ENCODE measurements at places on chromosomes 16 and 17.
A peak's percentile ranks its signal among the peaks of the same experiment; 100 is the strongest.

- no peak for DNase-seq
Observed at GRCh38 chr17:73493956-73494926, 150.0 kb downstream of the SDK2 start.

- no peak for DNase-seq
Observed at GRCh38 chr16:30430428-30430970, 669 bp upstream of the DCTPP1 start.

- DNase-seq, result no peak
Observed at GRCh38 chr17:31126318-31126717, 31.5 kb downstream of the NF1 start.

DNA sequence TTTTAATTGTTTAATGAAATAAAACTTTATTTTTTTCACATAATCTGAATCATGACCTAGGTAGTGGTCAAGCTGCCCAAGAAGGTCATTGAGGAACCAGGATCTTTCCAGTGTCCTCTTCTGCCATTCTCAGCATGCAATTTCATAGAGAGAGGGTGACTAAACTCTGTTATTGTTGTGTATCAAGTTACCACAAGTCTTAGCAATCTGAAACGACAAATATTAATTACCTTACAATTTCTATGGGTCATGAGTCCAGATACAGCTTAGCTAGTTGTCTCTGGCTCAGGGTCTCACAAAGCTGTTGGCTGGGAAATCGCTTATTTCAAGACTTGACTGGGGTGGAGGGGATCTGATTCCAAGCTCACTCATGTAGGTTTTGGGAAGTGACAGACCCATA, 37.6 kb downstream of the FTO start:
- no peak for DNase-seq

DNA sequence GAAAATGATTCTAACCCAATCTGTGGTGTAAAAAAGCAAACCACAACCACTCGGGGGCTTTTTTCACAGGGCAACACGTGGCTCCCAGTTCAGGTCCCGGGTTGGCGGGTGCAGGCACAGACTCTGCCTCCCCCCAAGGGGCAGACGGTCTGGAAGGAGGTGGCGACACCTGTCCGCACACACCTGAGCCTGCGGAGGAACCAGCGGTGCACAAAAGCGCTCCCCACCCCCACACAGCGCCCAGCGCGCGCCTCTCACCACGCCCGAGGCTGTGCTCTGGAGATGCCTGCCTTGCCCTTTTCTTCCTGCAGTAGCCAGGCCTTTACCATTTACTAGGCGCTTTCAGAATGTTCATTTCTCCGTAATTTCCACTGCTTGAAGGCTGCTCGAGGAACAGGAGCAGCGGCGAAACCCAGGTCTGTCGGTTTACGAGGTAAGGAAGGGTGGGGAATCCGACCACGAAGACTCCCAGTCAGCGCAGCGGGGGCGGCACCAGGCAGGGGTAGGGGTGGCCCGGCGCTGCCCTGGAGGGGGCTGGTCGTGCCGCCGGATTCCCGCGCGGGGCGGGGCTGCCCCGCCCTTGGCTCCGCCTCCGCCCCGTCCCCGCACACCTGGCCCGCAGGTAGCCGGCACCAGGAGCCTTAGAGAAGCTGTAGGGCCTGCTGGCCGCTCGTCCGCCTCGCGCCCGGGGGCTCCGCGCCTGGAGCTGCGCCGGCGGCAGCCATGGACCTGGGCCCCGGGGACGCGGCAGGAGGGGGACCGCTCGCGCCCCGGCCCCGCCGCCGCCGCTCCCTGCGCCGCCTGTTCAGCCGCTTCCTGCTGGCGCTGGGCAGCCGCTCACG, at the start of gene USP43:
Gene USP43, plus strand, starts transcription at position 608 of the 842 bp plus-strand sequence. Its CDS starts 116 bp downstream, at position 724.
- DNase-seq, result no peak

DNA sequence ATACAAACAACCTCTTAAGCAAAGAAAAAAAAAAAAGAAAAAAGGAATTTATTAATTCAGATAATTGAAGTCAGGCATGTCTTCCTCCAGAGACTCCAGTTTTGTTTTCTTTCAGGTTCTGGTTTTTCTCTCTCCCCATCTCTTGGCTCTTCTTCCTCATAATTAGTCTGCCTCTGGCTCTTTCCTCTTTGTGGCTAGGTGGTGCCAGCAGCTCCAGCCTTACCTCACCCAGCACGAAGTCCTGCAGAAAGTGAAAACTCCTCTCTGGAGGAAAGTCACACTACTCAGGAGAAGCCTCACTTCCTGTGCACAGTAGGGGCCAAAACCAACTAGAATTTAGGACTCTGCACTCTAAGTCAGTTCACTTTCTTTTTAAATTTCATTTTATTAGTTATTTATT, 10.3 kb upstream of the NFAT5 start:
- DNase-seq, result no peak

DNA sequence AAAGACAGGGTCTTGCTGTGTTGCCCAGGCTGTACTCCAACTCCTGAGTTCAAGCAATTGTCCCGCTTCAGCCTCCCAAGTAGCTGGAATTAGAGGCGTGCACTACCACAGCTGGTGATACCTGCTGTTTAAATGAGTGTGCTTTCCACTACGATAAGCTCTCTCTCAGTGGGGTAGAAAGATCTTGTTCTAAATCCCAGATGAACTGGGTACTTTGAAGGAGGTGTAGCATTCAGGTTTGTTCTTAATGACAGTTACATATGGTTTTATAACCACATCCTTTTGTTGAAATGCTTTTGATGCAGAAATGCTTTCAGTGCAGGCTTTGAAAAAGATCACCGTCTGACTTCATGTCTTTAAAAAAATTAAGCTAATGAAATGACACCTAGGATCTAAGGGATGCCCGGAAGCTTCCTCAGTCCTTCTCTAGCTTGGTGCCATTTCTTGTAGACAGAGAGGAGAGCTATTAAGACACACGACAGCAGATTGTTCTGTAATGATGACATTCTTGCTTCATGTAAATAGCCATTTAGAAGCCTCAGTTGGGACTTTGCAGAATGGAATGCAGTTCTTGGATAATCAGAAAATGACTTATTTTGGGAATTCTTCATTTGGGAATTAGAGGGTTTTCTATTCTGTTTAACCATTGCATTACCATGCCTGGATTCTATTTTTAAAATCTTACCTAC, 19.5 kb downstream of the PMM2 start:
- peak; percentile 20 for DNase-seq

DNA sequence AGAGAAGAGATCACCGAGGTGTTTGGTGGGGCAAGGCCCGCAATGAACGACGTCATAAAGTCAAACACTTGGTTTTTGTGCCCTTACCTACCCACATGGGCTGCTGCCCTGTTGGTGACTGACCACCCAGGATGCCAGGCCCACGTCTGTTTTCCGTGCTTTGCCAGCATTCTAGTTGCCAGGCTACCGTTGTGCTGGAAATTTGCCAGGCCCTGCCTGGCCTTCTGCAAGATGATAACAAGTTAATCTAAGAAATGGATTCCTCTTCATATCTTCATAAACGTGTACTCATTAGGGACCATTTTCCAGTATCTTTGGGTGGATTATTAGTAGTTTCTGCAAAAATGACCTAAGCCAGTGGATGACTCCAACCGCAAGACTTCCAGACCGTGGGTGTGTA, 35.4 kb downstream of the SLC6A4 start:
- no peak for DNase-seq

DNA sequence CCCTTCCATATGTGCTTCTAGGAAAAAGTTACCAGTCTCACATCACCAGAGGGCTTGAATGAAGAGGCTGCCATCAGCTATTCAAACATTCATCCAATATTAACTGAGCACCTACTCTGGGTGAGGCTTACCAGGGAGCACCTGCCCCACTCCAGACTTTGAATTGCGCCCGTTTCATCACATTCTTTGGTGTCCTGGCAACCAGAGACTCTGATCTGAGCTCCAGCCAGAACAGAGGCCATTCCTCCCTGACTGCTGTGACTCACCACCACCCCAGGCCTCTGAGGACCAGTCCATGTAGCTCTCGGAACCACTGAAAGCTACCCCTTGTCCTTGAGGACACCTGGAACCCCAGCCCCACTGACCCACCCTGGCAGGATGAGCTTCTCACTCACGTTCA, at the start of gene C16orf96:
Gene C16orf96, plus strand, starts transcription at position 229 of the 400 bp plus-strand sequence. Its CDS starts 150 bp downstream, at position 379.
- DNase-seq, result no peak

GRCh38 chr16:73068541-73069401, 20.8 kb upstream of the ZFHX3 start:
- DNase-seq, result no peak

DNA sequence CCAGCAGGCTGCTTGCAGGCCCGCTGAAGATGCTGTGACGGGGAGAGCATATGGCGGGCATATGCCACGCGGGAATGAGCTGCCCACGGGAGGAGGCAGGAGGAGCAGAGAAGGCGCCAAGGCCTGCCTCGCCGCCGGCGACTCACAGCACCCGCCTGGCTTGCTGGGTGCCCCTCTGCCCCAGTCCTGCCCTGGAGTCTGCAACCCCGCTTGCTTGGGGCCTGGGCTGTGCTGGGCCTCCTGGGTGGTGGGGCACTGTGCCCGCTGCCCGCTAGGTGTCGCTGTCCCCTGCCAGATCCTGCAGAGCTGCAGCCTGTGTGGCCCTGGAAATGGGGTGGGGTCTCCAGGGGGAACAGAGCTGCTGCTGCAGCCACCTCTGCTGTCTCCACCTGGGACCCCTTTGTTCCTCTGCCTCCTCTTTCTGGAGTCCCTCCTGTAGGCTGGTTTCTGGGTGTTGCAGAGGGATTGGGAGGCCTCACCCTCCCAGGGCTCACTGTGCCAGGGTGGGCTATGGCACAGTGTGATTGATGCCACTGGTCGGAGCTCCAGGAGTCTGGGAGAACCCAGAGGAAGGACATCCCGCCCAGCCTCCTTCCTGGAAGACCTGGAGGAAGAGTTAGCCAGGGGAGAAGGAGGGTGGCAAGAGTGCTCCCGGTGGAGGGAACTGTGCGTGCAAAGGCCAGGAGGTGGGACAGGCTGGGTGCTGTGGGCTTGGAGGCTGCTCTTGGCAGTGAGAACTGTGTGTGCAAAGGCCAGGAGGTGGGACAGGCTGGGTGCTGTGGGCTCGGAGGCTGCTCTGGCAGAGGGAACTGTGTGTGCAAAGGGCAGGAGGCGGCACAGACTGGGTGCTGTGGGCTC, 141.0 kb upstream of the CIBAR2 start:
- DNase-seq, result peak; percentile 59

DNA sequence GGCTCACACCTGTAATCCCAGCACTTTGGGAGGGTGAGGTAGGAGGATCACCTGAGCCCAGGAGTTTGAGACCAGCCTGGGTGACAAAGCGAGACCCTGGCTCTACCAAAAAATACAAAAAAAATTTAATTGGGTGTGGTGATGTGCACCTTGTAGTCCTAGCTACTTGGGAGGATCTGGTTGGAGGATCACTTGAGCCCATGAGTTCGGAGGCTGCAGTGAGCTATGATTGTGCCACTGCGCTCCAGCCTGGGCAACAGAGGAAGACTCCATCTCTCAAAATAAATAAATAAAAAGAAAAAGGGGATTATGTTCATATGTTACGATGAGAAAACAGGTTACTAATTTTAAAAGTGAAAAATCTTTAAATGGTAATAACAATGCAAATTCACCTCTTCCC, 996 bp downstream of the MLKL start:
- no peak for DNase-seq

DNA sequence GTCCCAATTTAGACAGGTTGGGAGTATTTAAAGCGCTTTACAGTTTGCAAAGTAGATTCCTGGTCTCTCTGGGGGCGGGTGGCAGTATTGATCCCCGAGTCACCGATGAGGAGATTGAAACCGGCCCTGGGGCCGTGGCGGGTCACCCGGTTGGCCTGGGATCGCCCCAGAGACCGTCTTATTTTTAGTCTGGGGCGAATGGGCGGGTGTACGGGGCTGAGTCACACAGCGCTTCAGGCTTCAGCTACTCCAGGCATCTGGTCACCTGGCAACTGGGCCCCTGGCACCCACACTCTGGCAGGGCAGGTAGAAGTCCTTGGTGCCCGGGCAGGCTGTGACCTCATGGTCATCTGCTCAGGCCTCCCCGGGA, 669 bp downstream of the MIEF2 start:
- no peak for DNase-seq

GRCh38 chr16:75495076-75495674, at the start of gene CHST6:
TSS of gene CHST6 (minus strand) at chr16:75495441. CDS start at chr16:75479828, 15,613 bp downstream.
- DNase-seq, result no peak

DNA sequence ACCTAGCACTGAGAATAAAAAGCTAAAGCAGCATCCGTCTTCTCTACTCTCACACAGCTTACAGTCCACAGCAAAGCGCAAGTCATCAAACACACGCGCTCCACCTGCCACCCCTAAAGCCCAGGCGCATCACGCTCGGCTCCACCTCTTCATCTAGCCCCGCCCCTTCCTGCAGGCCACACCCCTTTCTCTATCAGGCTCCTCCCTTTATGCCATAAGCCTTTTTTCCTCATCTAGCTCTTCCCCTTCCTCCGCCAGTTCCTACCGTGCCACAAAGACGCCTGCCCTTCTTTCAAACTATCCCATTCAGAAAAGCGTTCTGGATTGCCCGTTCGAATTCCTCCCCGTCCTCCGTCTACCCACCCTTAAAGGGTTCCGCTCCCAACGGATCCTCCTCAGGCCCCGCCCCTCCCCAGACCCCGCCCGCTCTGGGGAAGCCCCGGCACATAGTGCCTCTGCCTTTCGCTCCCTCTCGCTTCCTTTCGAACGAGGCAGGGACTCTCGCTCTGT, 417 bp downstream of the C16orf46 start:
- DNase-seq, result peak; percentile 92

All from CD4-positive, alpha-beta T cell treated with Interleukin-4 for 1 hour (primary cell).